ENCODE measurements at places on chromosomes 4 and X. TPM values are rescaled to one million over a fixed set of nuclear protein-coding genes. Genes with fewer than 3 reads are reported as not detected.

- no peak for DNase-seq
- H3K36me3 ChIP-seq, result peaks cover 11% of the 10 kb centered on the region
- no peaks in the 10 kb centered on the region for H3K27me3 ChIP-seq
- no peak overlapping the region for H3K4me3 ChIP-seq
- no peak overlapping the region for H3K27ac ChIP-seq
These were observed 9.8 kb downstream of the ZBTB33 start for GRCh38 chrX:120260369-120260768.

The OTC gene
- not detected for total RNA-seq

- H3K4me1 ChIP-seq, result no peaks in the 10 kb centered on the region
- no peak overlapping the region for H3K27ac ChIP-seq
- no peak for DNase-seq
- no peaks in the 10 kb centered on the region for H3K27me3 ChIP-seq
- H3K4me3 ChIP-seq, result no peak overlapping the region
- H3K36me3 ChIP-seq, result no peaks in the 10 kb centered on the region
These were observed 200.8 kb upstream of the GIMD1 start for GRCh38 chr4:106569146-106570031.

The GPC4 gene
- total RNA-seq, result not detected

- peaks cover 29% of the 10 kb centered on the region for H3K36me3 ChIP-seq
- H3K4me3 ChIP-seq, result no peak overlapping the region
- H3K27ac ChIP-seq, result peak overlapping the region; percentile 48
- DNase-seq, result no peak
- peaks cover 4% of the 10 kb centered on the region for H3K4me1 ChIP-seq
These were observed 15.6 kb downstream of the PAQR3 start for GRCh38 chr4:78923464-78924312.

The COL25A1 gene
- total RNA-seq, result not detected

The CPZ gene
- not detected for total RNA-seq

GRCh38 chrX:31355206-31355955 is 283.5 kb upstream of the FTHL17 start:
- H3K4me1 ChIP-seq, result no peaks in the 10 kb centered on the region
- no peak overlapping the region for H3K4me3 ChIP-seq
- peaks cover 3% of the 10 kb centered on the region for H3K27me3 ChIP-seq
- no peak for DNase-seq
- H3K27ac ChIP-seq, result no peak overlapping the region

GRCh38 chr4:3013839-3014350 is 50.5 kb downstream of the GRK4 start:
- peak; percentile 76 for DNase-seq
- H3K4me3 ChIP-seq, result no peak overlapping the region
- peak overlapping the region; percentile 51 for H3K27ac ChIP-seq

DNA sequence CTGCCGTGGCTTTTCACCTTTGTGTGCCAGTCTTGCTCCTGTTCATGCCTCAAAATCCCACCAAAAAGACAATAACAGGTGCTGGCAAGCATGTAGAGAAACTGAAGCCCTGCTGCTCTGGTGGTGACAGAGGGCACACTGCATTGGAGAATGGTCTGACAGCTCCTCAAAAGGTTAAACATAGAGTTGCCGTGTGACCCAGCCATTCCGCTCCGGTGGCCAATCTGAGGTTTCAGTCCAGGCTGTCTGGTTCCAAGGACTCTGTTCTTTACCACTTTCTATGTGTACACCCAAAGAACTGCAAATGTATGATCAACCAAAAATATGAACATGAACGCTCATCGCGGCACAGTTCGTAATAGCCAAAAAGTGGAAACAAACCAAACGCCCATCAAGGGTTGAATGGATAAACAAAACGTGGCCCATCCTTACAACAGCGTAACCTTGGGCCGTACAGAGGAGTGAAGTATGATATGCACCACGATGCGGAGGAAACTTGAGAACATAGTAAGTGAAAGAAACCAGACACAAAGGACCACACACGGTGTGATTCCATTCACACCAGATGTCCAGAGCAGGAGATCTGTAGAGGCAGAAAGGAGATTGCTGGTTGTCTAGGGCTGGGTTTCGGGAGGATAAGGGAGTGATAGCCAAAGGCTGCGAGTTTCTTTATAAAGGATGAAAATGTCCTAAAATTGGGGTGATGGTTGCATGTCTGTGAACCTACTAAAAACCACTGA is 33.6 kb upstream of the WFS1 start:
- DNase-seq, result no peak
- no peaks in the 10 kb centered on the region for H3K36me3 ChIP-seq
- H3K27me3 ChIP-seq, result peaks cover 4% of the 10 kb centered on the region
- no peak overlapping the region for H3K27ac ChIP-seq
- H3K4me3 ChIP-seq, result no peak overlapping the region

The PAGE1 gene
- not detected for total RNA-seq

The WDR17 gene
- total RNA-seq, result 2.2 TPM

GRCh38 chr4:71209161-71209560 is 129.7 kb upstream of the SLC4A4 start:
- no peak overlapping the region for H3K4me3 ChIP-seq
- no peaks in the 10 kb centered on the region for H3K36me3 ChIP-seq
- no peak for DNase-seq
- H3K4me1 ChIP-seq, result no peaks in the 10 kb centered on the region
- peaks cover 4% of the 10 kb centered on the region for H3K27me3 ChIP-seq
- H3K27ac ChIP-seq, result no peak overlapping the region

- H3K36me3 ChIP-seq, result no peaks in the 10 kb centered on the region
- H3K4me1 ChIP-seq, result peaks cover 7% of the 10 kb centered on the region
These were observed 166.4 kb upstream of the SFRP2 start for GRCh38 chr4:153955327-153955726.

The MAGEE2 gene
- not detected for total RNA-seq

DNA sequence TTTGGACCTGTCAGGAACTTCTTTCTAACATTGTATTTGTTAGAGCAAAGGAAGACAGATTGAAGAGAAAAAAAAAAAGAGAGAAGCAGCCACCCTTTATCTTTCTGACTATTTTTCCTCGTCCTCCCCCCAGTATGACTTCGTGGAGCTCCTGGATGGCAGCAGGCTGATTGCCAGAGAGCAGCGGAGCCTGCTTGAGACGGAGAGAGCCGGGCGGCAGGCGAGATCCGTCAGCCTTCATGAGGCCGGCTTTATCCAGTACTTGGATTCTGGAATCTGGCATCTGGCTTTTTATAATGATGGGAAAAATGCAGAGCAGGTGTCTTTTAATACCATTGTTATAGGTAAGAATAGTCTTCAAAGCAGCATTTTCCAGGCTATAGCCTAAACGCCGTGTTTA is 237.7 kb downstream of the DCTD start:
- no peaks in the 10 kb centered on the region for H3K36me3 ChIP-seq
- DNase-seq, result no peak
- H3K27me3 ChIP-seq, result peaks cover 17% of the 10 kb centered on the region
- no peak overlapping the region for H3K27ac ChIP-seq
- no peaks in the 10 kb centered on the region for H3K4me1 ChIP-seq

DNA sequence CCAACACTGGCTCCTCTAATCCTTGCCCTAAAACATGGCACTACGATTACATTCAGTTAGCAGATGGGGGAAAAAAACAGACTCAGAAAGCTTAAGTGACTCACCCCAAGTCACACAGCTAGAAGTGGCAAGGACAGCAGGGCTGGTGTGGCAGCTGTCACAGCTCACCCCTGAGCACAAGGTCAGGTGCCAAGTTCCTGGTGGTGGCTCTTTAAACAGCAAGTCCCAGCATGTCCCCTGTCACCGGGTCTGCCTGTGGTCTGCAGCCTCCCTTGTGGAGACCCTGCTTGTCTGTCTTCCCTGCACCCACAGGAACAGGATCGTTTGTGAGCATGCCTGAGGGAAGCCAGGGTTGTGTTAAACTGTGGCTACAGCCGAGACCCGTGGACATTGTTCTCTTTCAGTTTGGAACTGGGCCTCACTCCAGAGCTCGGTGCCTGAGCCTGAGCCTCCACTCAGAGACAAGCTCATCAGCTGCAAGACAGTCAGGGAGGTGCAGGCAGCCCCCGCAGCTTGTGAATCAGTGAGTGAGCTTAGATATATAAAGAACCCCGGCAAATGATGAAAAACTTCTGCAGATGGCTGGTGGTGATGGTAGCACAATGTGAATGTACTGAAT is 260.8 kb downstream of the BCOR start:
- no peaks in the 10 kb centered on the region for H3K36me3 ChIP-seq
- peak; percentile 27 for DNase-seq
- H3K4me3 ChIP-seq, result no peak overlapping the region
- peaks cover 4% of the 10 kb centered on the region for H3K4me1 ChIP-seq
- H3K27me3 ChIP-seq, result no peaks in the 10 kb centered on the region
- H3K27ac ChIP-seq, result no peak overlapping the region

DNA sequence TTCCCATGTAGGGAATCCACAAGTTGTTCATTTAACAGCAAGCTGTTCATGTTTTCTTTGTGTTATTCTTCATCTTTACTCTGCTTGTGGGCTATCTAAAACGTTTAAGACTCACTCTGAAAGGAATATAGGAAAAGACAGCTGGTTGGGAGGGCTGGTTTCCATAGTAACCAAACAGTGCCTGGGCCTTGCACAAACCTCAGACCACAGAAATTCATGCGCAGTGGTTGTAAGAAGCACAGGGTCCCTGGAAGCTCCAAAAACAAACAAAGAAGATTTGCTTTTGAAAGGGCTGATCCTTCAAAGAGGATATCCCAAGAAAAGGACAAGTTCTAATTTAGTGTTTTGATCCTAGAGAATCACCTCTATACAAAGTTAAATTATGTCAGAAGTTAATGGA is 7.8 kb downstream of the SERTM2 start:
- no peak overlapping the region for H3K4me3 ChIP-seq
- H3K27me3 ChIP-seq, result peaks cover 2% of the 10 kb centered on the region
- no peak overlapping the region for H3K27ac ChIP-seq

The HMGN5 gene
- 6.6 TPM for total RNA-seq

DNA sequence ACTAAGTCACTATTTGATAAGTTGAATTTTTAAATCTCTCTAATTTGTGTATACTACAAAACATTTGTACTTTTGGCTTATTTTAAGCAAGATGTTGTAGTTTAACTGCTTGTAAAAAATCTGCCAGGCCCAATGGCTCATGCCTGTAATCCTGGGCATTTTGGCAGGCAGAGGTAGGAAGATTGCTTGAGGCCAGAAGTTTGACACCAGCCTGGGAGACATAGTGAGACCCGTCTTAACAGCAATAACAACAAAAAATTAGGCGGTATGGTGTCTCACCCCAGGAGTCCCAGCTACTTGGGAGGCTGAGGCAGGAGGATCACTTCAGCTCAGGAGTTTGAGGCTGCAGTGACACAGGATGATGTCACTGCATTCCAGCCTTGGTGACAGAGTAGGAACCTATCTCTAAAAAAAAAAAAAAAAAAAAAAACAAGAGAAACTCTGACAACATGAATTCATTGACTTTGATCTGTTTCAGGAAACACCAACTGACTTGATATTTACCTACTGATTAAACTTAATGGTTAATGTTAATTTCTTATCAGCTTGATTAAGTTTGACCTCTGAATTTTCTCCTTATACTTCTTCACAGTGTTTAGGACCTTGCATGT is 8.9 kb downstream of the FHIP1A start:
- no peak overlapping the region for H3K27ac ChIP-seq
- no peak overlapping the region for H3K4me3 ChIP-seq
- no peak for DNase-seq
- peaks cover 4% of the 10 kb centered on the region for H3K27me3 ChIP-seq
- H3K4me1 ChIP-seq, result no peaks in the 10 kb centered on the region

DNA sequence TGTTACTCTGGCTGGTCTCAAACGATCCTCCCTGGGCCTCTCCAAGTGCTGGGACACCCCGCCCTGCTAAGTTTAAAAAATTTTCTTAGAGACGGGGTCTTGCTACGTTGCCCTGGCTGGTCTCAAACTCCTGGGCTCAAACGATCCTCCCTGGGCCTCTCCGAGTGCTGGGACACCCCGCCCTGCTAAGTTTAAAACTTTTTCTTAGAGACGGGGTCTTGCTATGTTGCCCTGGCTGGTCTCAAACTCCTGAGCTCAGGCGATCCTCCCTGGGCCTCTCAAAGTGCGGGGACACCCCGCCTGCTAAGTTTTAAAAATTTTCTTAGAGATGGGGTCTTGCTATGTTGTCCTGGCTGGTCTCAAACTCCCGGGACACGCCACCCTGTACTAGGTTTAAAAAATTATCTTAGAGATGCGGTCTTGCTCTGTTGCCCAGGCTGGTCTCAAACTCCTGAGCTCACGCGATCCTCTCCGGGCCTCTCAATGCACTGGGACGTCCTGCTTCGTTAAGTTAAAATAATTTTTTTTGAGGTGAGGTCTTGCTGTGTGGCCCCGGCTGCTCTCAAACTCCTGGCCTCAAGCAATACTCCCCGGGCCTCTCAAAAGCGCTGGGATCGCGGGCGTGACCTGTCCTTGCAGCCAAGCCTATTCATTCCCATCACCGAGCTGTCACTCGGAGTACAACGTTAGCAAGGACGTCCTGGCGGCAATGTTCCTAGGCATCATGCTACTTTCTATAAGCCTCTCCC is 1.1 kb downstream of the SLC25A6 start:
- no peak for DNase-seq
- H3K4me1 ChIP-seq, result peaks cover 54% of the 10 kb centered on the region
- H3K4me3 ChIP-seq, result peak overlapping the region; percentile 82
- no peaks in the 10 kb centered on the region for H3K27me3 ChIP-seq
- peaks cover 64% of the 10 kb centered on the region for H3K36me3 ChIP-seq
- H3K27ac ChIP-seq, result peak overlapping the region; percentile 92

The CENPVL1 gene
- not detected for total RNA-seq

DNA sequence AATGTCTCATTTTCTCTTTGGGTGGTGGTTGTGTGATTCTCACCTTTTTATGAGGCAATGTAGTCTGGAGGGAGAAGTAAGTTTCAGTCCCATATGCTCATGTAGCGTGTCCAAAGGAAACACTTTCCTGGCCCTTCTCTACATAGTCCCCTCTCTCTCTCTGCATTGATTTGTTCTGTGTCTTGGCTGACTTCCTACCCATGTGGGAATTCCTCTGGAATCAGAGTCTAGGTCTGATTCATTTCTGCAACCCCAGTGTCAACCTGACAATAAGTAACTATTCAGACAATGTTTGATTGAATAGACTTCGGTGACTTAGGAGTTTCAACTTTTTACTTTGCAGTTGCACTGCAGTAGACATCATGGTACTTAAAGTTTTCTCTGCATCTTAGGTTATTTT is 2.7 kb upstream of the ALAS2 start:
- no peak overlapping the region for H3K4me3 ChIP-seq
- no peaks in the 10 kb centered on the region for H3K4me1 ChIP-seq
- H3K36me3 ChIP-seq, result no peaks in the 10 kb centered on the region
- no peak for DNase-seq
- H3K27ac ChIP-seq, result no peak overlapping the region

- no peak overlapping the region for H3K4me3 ChIP-seq
- no peak for DNase-seq
- no peaks in the 10 kb centered on the region for H3K27me3 ChIP-seq
- peaks cover 14% of the 10 kb centered on the region for H3K36me3 ChIP-seq
These were observed 39.8 kb downstream of the XIAP start for GRCh38 chrX:123899701-123900100.

- no peak for DNase-seq
These were observed 113.0 kb upstream of the EDNRA start for GRCh38 chr4:147367891-147368290.

The TLR10 gene
- total RNA-seq, result not detected

The LAMP2 gene
- 34.5 TPM for total RNA-seq
